ENCODE measurements at places on chromosomes 7 and 10. TPM values are rescaled to one million over a fixed set of nuclear protein-coding genes. Genes with fewer than 3 reads are reported as not detected.

GRCh38 chr10:43680035-43680434 lies 31.4 kb upstream of the ZNF32 start:
- no peak for DNase-seq

- no peak for DNase-seq
Measured at GRCh38 chr10:51918884-51919325, 219.5 kb upstream of the CSTF2T start.

DNA sequence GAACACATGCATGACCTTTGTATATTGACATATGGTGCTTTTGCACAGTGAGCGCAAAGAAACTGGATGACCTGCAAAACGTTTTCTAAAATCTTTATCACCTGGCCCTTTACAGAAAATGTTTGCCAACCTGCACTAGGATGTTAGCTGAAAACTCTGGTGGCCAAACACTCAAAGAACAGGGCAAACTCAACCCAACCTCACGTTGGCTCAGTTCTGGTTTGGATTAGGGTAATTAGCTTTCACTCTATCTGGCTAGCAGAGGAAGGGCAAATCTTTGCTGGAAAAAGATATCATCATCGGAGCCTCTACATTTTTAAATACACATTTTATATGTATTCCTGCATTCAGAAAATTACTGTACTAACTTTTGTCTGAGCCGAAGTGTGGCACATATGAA lies 688.9 kb downstream of the PHTF2 start:
- no peak for DNase-seq

DNA sequence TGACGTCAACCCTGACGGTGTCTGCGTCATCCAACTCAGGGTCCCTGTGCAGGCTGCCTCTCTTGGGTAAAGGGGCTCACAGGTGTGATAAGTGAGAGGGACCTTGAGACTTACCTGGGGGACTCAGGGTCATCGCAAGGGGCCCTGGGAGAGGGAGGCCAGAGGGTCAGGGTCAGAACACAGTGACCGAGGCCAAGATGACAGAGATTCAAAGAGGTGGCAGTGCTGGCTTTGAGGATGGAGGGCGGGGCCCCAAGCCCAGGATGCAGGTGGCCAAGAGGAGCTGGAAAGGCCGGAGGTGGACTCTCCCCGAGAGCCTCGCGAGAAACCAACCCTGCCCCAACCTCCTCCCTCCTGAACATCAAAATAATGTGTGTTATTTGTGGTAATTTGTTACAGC lies 165.2 kb upstream of the PPP2R2D start:
- no peak for DNase-seq

GRCh38 chr10:131930586-131931330 lies 29.9 kb downstream of the PPP2R2D start:
- no peak for DNase-seq

- no peak for DNase-seq
Measured at GRCh38 chr10:80617807-80618206, 80.1 kb downstream of the SH2D4B start.

DNA sequence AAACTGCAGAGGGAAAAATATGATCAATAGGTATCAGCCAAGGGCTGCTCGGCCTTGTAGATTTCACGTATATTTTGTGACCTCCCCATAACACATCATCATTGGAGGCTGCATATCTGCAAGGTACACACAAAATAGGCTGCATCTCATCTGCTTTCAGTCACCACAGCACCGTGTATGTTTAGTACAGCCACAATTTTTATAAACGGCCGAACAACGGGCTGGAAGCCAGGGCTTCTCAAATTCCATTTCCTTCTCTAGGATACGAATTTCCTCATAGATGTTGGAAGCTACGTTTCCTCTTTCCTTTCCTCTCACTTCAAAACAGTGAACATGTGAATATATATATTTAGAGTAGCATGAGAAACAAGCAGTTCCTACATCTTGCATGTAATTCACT lies 20.2 kb upstream of the FOXK1 start:
- no peak for DNase-seq

GRCh38 chr7:115494529-115495147 lies 535.9 kb downstream of the TFEC start:
- DNase-seq, result no peak

DNA sequence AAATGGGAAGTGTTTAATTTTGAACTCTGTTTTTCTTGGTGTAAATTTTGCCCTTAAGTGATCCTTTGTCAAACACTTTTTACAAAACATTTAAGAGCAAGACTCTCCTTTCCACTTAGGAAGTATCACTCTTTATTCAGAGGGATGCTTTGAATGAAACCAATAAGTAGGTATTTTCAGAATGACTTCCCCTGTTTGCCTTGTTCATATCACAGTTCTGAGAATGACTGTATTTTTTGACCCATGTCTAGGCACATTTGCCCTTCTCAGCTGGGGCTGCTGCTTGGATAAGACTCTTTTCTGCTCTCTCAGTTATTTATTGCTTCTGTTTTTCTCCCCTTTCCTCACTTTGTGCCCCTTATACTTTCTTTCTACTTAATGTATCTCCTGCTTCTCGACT lies 98.2 kb downstream of the CCNY start:
- no peak for DNase-seq

GRCh38 chr10:100311298-100311697 lies 18.7 kb downstream of the PKD2L1 start:
- DNase-seq, result no peak

OPN1SW gene
- total RNA-seq, result not detected

CACNB2 gene
- total RNA-seq, result 1.6 TPM

PLCE1 gene
- 0.28 TPM for total RNA-seq

ARHGEF35 gene
- total RNA-seq, result 7.2 TPM

CCDC71L gene
- 15.2 TPM for total RNA-seq

ODAD2 gene
- total RNA-seq, result 0.28 TPM

KAZALD1 gene
- total RNA-seq, result 0.78 TPM
